Putamen (tissue), 1 donor: ENCODE measurements at places on chromosomes 6 and 20.

GRCh38 chr6:31737991-31738979, 1.5 kb upstream of the MSH5 start:
- DNase-seq = no peak

DNA sequence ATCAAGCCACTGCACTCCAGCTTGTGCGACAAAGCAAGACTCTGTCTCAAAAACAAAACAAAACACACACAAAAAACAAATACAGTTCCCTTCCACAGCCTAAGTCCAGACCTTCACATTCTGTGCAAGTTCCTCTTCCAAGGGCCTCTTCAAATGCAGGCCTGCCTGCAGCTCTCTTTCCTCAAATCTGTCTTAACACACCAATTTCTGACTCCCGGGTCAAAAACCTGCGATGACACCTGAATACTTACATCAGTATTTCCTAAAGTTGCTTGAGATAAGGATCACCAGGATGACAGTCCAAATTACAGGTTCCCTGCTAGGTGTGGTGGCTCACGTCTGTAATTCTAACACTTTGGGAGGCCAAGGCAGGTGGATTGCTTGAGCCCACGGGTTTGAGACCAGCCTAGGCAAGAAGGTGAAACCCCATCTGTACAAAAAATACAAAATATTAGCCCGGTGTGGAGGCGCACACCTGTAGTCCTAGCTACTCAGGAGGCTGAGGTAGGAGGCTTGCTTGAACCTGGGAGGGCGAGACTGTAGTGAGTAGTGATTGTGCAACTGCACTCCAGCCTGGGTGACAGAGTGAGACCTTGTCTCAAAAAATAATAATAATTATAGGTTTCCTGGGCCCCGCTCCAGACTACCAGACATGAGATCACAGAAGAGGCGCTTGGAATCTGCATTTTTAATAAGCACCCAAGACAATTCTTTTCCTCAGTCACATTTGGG, 8.8 kb upstream of the PARD6B start:
- no peak for DNase-seq

DNA sequence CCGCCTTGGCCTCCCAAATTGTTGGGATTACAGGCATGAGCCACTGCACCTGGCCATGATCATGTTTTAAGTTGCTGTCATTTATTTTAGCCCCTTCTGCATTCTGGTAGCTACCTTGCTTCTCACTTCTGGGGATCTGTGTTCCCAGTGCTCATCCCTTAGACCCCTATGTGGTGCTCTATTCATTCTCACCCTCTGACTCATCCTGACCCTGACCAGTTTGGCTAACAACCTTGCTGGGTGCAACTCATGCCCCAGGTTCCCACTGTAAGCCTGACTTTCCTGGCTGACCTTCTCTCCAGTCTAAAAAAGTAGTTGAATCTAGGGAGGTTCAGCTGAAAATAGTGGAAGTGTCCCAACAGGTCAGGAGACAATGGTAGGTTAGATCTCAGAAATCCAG, 47.4 kb downstream of the NOX3 start:
- DNase-seq = no peak

DNA sequence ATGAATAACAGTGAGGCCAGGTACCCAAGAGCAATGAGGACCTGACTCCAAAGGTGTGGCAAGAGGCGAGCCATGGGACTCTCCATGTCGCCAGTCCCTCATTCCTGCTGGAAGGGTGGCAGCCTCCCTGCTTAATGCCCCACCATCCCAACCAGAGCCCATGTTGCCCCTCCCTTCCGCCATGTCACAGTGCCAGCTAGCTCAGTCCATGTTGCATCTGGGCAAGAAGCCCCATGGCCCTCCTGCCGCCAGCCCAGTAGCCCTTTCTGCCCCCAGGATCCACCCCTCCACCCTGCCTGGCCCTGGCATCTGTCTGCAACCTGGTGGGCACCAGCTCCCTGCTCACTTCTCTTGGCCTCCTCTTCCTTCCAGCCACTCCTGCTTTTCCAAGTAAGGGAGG, 6.0 kb upstream of the CPNE5 start:
- DNase-seq = no peak

GRCh38 chr20:25258828-25259227, 10.9 kb downstream of the PYGB start:
- DNase-seq = no peak

- no peak for DNase-seq
Measured at GRCh38 chr6:169953686-169954085, 202.3 kb downstream of the ERMARD start.

GRCh38 chr20:23872065-23872464, 7.5 kb downstream of the CST5 start:
- DNase-seq = no peak

GRCh38 chr6:21596949-21597682, 3.6 kb downstream of the SOX4 start:
- peak; percentile 42 for DNase-seq

DNA sequence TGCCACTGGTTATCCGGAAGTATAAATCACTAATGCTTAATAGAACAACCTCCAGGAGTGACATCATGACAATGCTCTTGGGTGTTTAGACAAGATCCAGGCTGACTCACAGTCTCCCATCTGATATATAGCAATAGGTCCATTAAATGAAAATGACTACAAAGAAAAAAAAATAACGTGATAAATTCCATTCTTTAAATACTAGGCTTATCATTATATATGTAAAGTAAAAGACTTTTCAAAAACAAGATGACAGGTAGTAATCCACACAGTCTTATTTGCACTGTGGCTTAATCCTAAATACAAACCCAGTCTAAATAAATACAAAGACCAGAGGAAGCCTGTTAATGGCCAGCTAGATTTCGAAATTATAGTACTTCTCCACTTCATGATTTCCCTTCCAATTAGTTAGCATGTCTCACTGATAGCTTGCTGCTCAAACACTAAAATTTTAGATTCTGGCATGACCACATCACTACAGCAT, 149.1 kb upstream of the BEND3 start:
- DNase-seq = no peak

GRCh38 chr20:40956542-40957264, 71.9 kb upstream of the TOP1 start:
- DNase-seq = no peak

DNA sequence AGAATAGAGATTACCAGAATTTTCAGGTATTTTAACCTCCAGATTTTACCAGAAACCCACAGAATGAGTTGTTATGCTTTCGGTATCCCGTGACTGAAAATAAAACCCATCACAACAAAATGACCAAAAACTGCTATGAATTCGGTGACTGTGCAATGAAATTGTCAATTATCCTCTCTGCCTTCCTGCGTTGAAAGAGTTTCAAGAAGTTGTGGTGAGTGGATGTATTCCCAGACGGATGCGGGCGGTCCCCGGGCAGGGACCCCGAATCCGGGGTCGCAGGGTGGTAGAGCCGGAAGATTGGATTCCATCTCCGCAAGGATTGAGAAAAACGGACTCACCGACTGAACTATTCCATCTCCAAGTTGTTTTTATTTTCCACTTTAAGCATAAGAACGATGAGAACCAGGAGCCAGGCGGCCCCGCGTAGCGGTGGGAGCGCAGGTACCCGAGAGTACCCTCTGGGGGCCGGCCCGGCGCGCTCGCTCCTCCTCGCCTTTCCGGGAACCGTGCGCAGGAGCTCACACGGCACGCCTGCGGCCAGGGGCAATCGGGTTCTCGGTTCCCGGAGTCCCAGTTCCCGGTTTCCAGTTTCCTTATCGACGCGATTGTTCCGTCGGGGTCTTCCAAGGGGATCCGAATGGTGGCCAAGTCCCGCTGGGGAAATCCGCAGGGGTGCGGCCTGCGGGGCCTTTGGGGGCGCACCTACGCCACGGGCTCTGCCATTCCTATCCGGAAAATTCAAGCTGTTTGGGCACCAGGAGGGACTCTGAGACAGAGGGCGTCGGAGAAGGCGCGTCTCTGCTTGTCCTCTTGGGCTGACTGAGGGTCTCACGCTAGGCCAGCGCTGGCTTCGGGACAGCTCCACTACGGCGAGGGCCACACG, 104.9 kb upstream of the PRDM1 start:
- no peak for DNase-seq

DNA sequence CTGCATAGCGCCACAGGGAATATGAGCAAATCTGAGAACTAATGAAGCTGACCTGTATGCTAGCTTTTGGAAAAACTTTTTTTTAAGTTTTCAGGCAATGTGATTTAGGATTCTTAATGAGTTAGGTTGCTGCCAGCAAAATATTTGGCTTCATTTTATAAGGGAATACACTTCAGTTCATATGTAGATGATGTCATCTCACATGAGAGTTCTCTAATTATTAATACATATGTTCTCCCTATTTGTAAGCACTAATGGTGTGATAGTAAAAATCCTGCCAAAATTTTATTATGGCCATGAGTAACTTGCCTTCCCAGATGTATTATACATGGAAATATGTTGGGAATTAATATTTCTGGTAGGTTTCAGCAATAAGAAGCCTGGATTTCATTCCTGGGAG, 573.8 kb downstream of the EPM2A start:
- DNase-seq = no peak

- no peak for DNase-seq
Measured at GRCh38 chr6:162343198-162343935, 384.2 kb downstream of the PRKN start.

DNA sequence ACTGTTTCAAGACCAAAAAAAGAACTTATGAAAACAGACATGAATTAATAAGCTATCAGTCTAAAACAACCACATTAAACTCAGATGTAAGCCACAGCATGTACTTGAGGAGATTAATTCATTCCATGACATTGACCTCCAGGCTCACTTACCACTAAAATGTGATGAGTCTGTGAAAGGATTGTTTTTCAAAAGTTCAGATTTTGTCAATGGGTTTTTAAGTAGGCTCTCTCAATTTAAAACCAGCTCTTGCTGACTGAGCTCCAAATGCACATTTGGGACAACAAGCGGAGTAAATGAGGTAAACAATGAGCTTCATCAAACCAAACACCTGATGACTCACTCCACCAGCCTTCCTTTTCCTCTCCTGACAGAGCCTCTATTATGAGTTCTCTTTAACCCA, 197.0 kb downstream of the SIM1 start:
- DNase-seq = no peak

DNA sequence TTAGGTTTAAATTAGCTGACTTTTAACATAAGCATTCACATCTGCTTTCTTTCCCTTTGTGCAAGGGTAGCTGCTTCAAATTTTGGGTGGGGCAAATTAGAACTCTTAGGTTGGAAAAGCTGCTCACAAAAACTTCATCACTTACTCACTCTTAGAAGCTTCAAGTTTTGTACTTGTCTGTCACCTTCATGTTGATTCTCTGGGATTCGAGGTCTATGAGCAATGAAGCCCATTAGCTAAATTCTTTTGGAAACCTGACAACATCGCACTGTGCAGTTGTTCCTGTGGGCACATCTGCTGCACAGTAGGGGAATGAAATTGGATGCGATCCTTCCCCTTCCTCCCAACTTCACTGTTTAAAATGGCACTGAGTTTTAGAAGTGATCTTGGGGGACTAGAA, 156.1 kb downstream of the UBE3D start:
- no peak for DNase-seq

DNA sequence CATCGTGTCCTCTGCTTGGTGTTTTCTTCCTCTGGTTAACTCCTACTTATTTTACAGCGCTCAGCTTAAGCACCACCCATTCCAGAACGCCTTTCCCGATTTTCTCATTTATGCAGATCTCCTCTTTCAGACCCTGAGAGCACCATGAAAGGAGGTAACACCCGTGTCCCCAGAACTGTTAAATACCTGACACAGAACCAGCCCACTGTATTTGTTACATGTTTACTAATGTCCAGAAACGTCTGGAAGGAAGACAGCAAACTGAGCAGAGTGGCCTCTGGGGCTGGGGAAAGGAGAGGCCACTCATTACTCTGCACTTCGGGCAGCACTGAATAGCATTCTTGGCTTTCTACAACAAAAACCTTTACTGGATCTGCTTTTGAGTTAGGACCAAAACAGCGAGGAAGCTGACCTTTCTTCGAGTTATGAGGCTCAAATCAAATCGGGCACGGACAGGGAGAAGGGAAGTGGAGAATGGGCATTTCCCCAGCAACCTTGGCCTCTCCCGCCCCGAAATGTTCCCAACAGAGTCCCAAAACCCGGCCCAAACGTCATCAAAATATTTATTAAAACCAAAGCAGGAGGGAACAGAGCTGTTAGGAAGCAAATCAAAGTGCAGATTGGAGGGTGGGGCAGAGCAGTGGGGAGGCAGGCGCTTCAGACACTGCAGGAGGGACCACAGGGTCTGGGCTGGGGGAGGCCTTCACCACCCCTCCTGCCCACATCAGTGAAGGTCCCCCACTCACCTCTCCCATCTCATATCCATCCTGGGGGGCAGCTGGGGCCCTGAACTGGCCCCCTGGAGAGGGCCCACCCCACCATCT, 1.1 kb upstream of the NECAB3 start:
- DNase-seq = no peak

DNA sequence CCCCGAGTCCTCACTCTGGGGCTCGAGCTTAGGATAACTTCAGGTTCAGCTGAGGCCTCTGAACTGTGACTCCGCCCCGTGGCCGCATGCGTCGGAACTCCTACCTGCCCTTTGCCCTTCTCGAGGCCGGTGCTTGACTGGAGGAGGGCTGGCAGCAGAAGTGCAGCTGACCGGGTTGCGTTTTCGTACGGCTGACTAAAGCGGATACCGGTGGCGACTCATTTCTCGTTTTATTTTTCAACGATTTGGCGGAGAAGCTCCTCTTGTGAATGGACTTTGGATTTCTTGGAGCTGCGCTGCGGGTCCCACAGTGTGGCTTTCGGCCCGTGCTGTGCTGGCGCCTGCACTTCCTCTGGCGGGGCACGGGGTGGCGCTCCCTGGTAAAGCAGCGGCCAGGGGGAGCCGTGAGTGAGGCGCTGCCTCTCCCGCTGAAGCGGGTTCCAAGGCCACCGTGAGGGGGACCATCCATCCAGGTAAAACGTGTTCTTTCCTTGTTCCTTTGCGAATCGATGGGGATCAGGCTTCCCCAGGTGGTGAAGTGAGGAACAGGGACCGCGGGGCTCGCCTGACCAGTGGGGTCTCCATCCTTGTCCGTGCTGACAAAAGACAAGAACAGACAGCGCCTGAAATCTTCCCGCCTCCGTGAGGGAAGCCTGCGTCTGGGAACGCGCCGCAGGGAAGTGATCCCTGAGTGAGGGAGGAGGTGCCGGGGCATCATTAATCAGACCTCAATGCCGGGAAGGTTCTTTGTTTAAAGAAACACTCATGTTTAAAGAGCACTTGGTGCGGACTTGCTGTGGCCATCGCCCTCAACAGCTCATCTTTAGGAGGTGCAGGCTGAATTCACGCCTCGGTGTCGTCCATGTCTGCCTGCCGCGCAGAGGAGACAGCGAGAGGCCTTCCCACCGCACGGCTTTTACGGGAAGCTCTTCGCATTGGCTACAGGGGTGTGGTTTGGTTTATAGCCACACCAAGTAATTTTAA, 38.8 kb downstream of the ERMARD start:
- peak; percentile 76 for DNase-seq

- no peak for DNase-seq
Measured at GRCh38 chr20:49560646-49561045, 7.3 kb downstream of the PTGIS start.

- no peak for DNase-seq
Measured at GRCh38 chr6:13678255-13678983, 33.2 kb downstream of the RANBP9 start.

- no peak for DNase-seq
Measured at GRCh38 chr6:113635222-113635986, 221.7 kb upstream of the MARCKS start.
